ENCODE measurements at places on chromosomes 2 and 18.

GRCh38 chr2:237698358-237698694, 70.9 kb downstream of the LRRFIP1 start:
- no peak for DNase-seq

GRCh38 chr18:6249788-6250187, 164.9 kb downstream of the L3MBTL4 start:
- DNase-seq, result no peak

- DNase-seq, result no peak
These were observed 11.2 kb downstream of the ZNF385B start for GRCh38 chr2:179850188-179850587.

DNA sequence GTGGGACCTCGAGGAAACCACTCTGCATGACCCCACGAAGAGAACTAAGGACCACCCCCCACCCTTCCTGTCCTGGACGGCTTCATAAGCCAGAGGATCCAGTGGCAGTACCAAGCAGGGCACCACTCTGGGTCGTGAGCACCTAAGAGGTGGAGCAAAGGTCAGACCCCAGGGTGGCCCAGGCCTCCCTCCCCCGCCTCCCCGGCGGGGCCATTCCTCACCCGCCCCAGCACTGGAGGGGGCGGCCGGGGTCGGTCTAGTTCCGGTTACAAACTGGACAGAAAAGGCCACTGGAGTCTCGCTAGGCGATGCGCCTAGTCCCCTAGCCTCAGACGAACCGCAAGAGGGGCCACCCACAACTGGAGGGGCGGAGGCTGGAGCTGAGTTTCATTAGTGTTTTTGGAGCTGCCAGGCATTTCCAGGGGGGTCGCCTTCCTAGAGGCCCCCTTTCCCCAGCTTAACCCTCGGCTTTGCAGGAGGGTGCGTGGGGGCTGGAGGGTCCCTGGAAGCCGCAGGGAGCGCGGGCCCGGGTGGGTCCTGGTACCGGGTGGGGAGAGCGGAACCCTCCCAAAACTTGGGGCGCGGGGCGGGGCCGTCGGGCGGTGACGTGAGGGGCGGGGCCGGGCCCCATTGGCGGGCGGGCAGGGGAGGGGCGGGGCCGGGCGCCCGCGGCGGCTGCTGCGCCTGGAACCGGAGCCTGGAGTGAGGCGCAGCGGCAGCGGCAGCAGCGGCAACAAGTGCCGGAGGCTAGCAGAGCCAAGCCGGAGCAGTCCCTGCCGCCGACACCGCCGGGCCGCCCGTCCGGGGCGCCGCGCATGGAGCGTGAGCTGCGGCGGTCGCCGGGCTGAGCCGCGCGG, at the start of gene B3GNT2:
Gene B3GNT2 (plus strand): TSS at position 695 of the 857 bp plus-strand sequence. CDS start 26,106 bp downstream, outside the sequence.
- DNase-seq, result peak; percentile 67

DNA sequence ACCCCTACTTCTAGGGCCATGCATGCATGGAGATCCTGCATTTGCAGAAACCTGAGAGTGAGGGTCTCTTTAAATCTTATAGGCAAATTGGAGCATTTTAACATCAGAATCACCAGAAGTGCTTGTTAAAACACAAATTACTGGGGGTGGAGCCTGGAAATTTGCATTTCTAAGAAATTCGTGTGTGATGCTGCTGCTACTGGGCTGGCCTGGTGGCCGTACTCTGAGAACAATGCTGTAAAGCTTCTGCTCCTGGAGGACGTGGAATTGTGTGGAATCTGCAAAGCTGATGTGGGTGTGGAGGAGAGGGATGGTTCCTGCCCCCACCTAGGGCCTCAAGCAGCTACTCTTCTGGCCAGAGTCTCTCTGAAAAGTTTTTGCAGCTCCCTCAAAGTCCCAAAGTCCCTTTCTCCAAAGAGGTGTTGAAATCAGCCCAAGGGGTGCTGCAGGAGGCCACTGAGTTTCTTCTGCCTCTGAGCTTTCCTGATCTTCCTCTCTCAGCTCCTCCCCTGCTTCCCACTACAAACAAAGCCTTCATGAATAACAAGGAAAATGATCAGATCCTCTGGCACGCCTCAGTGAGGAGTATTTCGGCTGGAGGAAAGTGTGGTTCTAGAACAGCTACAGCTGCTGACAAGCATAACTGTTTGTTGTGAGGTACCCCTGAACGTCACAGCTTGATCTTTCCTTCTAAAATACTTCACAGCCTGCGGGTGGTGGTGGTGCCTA, 508.3 kb downstream of the CNTNAP5 start:
- no peak for DNase-seq

DNA sequence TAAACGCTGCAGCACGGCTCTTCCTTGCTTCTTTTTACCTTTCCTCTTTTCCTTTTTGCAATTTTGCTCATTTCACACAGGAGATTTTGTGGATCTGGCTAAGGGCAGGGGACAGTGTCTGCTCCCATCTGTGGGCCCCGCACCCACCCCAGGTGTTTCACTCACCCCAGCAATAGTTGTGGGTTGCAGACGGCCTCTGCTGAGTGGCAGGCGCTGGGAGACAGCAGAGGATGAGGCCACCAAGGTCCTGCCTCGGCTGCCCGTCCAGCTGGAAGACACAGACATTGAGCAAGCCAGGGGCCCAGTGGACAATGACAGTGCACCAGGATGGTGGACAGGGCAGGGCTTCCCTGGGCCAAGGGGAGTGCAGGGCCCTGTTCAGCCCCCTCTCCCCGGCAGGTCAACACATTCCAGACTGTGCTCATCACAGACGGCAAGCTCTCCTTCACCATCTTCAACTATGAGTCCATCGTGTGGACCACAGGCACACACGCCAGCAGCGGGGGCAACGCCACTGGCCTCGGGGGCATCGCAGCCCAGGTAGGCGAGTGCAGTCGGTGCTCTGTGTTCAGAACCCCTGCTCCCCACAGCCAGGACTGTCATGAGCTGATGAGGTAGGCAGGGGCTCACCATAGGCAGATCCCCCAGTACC, 35.0 kb downstream of the SNED1 start:
- DNase-seq, result no peak

GRCh38 chr2:56648802-56649201, 465.0 kb downstream of the CCDC85A start:
- DNase-seq, result no peak

- DNase-seq, result no peak
These were observed 1288.7 kb downstream of the CNTNAP5 start for GRCh38 chr2:125313806-125314205.

DNA sequence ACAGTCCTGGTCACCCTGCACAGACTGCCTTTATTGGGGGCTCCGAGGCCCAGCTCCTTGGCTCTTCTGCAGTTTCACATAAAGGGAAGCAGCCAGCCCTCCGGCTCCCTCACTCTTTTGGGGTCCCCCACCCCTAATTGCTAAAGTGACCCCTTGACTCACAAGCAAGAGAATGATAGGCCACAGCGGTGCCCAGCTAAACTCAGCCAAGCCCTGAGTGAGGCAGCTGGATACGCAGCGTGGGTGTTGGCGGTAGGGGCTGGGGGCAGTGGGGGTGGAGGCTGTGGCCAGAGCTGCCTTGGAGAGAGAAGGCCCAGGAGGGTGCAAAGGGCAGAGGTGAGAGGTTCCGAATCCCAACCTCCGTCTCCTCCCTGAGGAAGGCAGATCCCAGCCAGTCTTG, 25.5 kb upstream of the ALPP start:
- DNase-seq, result no peak

- no peak for DNase-seq
These were observed 248.7 kb downstream of the TFCP2L1 start for GRCh38 chr2:121036226-121036692.

GRCh38 chr2:10091182-10091888, 11.1 kb upstream of the CYS1 start:
- no peak for DNase-seq

DNA sequence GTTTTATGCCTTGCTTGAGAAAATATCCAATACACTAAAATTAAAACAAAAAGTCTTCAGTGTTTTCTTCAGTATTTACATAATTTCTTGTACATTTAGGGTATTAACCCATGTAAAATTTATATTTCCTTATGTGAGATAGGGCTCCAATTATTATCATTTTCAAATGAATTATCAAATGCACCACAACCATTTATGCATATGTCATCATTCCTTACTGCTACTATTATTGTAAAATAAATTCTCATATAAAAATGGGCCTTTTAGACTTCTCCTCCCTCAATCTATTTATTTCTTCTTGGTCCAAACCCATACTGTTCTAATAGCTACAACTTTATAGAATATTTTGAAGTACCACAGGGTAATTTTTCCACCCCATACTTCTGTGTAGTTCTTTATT, 175.3 kb upstream of the LYPD1 start:
- no peak for DNase-seq

GRCh38 chr2:236840215-236840614, 245.5 kb upstream of the COPS8 start:
- no peak for DNase-seq

GRCh38 chr2:157980020-157980419, 103.9 kb upstream of the ACVR1 start:
- DNase-seq, result no peak

GRCh38 chr2:120511536-120511935, 165.6 kb downstream of the INHBB start:
- no peak for DNase-seq

- DNase-seq, result no peak
These were observed 218.6 kb downstream of the EXOC6B start for GRCh38 chr2:72607189-72607588.

- no peak for DNase-seq
These were observed 835.3 kb downstream of the EPHA4 start for GRCh38 chr2:220736778-220737177.

GRCh38 chr2:106956416-106956815, 70.4 kb upstream of the ST6GAL2 start:
- DNase-seq, result no peak

- DNase-seq, result no peak
These were observed 160.2 kb downstream of the TAF4B start for GRCh38 chr18:26386441-26386840.

- no peak for DNase-seq
These were observed 263.2 kb downstream of the TGIF1 start for GRCh38 chr18:3713166-3713565.

GRCh38 chr2:34365932-34366331, 766.8 kb upstream of the FAM98A start:
- DNase-seq, result no peak

- no peak for DNase-seq
These were observed 17.7 kb upstream of the NFE2L2 start for GRCh38 chr2:177282181-177282641.

- no peak for DNase-seq
These were observed 119.7 kb downstream of the PMAIP1 start for GRCh38 chr18:60019463-60019840.

GRCh38 chr2:105294844-105295481, 34.6 kb downstream of the TGFBRAP1 start:
- no peak for DNase-seq
